ENCODE measurements at places on chromosomes 6 and 20.

- no peak for DNase-seq
These were observed 179.8 kb downstream of the FOXA2 start for GRCh38 chr20:22404419-22405170.

- DNase-seq = no peak
These were observed 53.9 kb downstream of the STX7 start for GRCh38 chr6:132458887-132459604.

GRCh38 chr6:12865671-12866181 is 149.2 kb downstream of the PHACTR1 start:
- no peak for DNase-seq

DNA sequence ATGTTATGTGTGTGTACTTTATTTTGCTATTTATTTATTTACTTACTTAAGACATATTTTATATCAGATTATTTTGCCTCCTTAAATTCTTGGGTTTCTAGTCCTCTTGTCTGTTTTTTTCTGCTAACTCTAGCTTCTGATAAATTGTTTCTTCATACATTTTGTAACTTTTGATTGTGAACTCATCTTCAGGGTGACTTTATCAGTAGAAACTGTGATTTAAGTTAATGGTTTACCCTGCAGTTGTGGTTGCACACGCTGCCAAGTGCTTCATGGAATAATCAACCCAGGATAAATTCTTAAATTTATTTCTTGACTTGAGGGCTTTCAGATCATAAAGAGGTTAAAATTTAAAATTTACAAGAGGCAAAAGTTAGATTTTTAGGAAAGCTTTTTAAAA is 173.3 kb downstream of the CENPW start:
- DNase-seq = no peak

GRCh38 chr20:40678286-40678875 is 10.7 kb downstream of the MAFB start:
- DNase-seq = no peak

- no peak for DNase-seq
These were observed 554.4 kb downstream of the CD83 start for GRCh38 chr6:14671937-14672336.

- DNase-seq = no peak
These were observed 112.9 kb downstream of the FOXO3 start for GRCh38 chr6:108673602-108674001.

GRCh38 chr6:110067837-110068591 is 89.9 kb downstream of the GPR6 start:
- DNase-seq = peak; percentile 25

- no peak for DNase-seq
These were observed 61.2 kb downstream of the GCLC start for GRCh38 chr6:53483423-53484353.

DNA sequence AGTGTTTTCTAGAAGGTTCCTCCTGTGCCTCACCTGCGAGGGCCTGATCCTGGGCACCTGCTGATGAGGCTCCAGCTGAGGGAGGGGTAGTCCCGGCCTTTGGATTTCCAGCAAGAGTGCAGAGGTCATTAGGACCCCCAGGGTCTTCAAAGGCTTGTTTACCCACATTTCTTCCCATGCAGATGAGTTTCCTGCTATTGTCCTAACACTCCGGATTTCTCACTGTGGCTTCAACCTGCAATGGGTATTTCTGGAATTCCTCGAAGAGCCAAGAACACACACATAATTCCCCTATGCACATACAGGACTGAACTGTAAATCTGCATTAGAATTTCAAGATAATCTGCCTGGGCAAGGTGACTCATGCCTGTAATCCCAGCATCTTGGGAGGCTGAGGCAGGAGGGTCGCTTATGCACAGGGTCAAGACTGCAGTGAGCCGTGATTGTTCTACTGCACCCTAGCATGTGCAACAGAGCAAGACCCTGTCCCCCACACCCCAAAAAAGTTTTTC is 53.9 kb downstream of the ADNP start:
- no peak for DNase-seq

GRCh38 chr6:141988954-141989705 is 143.6 kb upstream of the GJE1 start:
- DNase-seq = peak; percentile 70

DNA sequence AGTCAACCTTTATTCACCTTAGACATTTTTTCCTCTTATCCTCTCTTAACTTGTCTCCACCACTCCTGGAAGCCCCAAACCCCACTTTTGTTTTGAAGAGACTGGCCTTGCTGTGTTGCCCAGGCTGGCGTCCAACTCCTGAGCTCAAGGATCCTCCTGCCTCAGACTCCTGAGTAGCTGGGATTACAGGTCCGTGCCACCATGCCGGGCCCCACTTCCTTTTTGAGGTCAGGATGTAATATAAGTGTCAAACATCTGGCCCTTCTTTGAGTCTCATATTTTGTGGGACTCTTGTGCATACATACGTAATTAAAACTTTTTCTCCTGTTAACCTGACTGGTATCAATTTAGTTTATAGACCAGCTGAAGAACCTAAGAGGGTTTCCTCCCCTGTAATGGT is 1.4 kb upstream of the CDK19 start:
- no peak for DNase-seq

DNA sequence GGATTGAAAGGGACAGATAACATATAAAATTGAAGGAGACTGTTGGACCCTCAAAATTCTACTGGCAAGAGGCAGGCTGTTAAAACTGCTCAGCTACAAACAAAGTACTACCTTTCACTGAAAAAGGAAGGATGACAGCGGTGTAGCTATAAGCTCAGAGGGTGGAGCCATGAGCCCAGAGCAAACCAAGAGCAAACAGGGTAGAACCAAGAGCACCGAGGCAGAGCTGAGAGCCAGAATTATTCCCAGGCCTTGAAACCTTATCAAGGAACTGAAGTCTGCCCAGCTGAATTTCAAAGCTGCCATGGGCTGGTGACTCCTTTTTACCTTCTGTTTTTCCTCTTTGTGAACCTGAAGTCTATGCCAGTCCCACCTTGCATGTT is 74.7 kb upstream of the SLC4A11 start:
- no peak for DNase-seq

DNA sequence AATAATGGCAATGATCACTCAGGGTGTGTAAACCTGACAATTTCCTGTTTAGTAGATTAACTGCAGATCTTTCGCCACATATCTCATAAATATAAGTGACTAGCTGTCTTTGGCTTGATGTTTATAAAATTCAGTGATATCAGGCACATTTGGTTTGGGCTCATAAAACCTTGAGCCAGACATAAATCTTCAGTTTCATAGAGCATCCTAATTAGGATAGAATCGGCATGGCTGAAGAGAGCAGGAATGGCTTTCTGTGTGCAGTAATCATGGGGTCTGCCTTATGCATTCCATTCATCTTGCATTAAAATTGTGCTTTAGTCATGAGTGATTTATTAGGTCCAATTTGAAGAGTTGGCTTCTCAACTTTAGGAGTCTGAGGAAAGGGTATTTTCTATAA is 27.2 kb downstream of the AIG1 start:
- no peak for DNase-seq

DNA sequence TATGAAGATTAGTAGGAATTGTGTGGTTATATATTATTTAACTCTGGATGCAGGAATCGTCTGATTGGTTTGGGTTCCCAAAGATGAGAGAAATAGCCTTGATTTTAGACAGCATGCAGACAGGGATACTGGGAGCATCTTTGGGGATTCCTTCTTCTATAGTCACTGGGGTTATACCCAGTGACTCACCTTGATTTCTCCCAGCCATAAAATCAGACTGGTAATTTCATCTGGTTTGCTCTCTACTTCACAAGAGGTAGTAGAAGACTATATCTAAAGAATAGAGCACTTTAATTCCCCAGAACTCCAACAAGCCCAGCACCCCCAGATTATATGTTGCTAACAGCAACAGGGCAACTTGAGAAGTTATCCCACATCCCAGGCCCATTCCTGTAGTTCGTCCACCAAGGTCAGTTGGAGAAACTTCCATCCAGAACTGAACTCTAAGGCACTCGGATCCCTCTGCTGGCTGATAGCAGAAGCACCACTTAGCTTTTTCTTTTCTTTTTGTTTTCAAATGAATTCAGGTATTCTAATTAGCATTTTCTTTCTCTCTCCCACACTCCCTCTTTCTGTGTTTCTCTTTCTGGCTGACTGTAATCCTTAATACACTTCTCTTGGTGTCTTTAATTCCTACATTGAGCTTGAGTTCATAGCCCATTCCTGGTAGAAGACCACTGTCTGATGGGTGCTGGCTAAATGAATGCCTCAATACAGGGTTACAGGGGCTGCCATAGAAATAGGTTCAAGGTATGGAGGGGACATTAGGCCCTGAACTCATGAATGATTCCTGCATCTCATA is 20.4 kb upstream of the EFHC1 start:
- DNase-seq = peak; percentile 58

- DNase-seq = no peak
These were observed 174.8 kb upstream of the RREB1 start for GRCh38 chr6:6932968-6933367.

DNA sequence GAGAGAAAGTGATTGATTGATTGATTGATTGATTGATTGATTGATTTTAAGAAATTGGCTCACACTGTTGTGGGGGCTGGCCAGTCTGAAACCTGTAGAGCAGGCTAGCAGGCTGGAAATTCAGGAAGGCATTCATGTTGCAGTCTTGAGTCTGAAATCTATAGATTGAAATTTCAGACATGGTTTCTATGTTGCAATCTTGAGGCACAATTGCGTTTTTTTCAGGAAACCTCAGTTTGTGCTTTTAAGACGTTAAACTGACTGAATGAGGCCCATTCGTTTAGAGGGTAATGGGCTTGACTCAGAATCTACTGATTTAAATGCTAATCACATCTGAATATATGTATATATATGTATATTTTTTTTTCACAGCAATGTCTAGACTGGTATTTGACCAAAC is 106.3 kb downstream of the STXBP5 start:
- no peak for DNase-seq

DNA sequence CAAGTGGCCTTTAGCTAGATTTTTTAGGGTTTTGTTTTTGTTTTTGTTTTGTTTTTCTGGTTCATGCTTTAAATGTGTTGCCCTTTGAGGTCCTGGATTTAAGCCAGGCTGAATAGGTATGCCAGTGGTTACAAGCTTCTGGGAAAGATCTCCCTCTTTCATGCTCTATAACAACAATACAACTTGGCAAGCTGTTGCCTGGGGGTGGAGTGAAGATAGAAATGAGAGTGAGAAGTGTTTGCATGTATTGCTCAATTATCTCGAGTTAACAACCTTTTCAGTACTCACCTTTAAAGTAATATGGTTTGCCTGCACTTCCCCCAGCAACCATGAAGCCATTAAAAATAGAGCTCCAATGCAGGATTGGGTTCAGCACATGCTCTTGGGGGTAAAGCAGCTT is 19.2 kb upstream of the HAO1 start:
- DNase-seq = no peak

- DNase-seq = peak; percentile 66
These were observed 575 bp upstream of the CNR1 start for GRCh38 chr6:88166493-88167351.

DNA sequence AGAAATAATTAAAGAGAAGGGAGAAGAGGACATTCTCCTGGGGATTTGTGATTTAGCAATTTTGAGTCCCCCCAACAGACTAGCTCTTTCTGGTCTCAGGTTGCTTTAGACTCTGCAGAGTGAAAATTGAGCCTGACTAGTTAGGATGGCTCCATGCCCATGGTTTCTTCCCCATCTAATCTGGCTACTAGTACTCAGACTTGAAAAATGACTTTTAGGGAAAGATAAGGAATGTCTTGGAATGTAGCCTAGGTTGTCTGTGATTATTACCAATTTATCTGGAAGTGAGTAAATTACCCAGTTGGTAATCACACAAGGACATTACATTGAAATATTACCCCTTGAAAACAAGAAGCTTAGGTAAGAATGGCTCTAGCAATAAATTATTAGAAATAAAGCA is 4.2 kb downstream of the BEND6 start:
- no peak for DNase-seq

DNA sequence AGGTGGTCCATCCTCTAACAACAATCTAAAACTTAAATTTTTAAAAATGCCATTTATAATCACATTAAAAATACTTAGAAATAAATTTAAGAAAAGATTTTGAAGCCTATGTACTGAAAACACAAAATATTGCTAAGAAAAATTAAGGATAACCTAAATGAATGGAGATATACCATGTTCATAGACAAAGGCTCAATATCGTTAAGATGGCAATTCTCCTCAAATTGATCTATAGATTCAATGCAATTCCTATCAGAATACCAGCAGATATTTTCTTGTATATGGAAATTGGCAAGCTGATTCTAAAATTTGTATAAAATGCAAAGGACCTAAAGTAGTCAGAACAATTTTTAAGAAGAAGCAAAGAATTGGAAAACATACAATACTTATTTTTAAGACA is 19.7 kb upstream of the UST start:
- DNase-seq = no peak

DNA sequence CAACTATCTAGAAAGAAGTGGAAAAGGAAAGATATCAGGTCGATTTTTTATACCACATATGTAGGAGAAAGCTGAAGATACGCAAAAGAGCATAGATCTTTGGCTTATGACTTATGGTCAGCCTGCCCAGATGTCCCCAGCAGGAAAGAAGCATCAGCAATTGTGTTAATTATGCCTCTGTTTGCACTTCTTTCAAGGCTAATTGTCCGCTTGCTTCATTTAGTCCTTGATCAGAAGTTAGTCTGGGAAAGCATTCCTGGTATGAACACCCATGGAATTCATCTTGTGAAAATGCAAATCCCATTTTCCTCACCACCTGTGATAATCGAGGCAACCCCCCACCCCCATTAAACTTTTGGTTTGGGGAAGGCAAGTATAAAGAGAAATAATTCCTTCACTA is 62.8 kb downstream of the ATP9A start:
- no peak for DNase-seq

DNA sequence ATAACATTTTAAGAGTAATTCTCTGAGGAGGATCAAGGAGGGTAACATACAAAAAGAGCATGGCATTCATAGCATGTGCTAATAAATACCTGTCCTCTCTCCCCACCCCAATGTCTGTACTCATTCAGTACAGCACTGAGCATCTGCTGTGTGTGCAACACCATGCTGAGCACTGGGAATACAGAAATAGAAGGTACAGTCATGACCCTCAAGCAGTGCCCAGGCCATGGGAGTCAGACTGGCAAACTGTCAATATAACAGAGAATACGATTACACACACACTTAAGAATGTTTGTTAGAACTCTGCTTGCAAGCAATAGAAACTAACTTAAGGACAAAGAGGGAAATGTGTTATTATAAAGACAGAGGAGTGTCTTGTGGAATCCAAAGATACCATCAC is 24.7 kb upstream of the ZFAND3 start:
- no peak for DNase-seq

GRCh38 chr20:19750101-19750606 is 7.9 kb upstream of the RIN2 start:
- no peak for DNase-seq

- no peak for DNase-seq
These were observed 44.1 kb downstream of the IRF4 start for GRCh38 chr6:435441-436307.

- DNase-seq = no peak
These were observed 104.7 kb downstream of the PXDC1 start for GRCh38 chr6:3646616-3647362.

GRCh38 chr6:2958331-2958711 is 13.0 kb downstream of the SERPINB6 start:
- no peak for DNase-seq

GRCh38 chr20:53842301-53843099 is 227.9 kb downstream of the BCAS1 start:
- no peak for DNase-seq

GRCh38 chr6:100281471-100281901 is 183.2 kb downstream of the SIM1 start:
- DNase-seq = peak; percentile 63
